ENCODE measurements at places on chromosomes 12 and 14.

DNA sequence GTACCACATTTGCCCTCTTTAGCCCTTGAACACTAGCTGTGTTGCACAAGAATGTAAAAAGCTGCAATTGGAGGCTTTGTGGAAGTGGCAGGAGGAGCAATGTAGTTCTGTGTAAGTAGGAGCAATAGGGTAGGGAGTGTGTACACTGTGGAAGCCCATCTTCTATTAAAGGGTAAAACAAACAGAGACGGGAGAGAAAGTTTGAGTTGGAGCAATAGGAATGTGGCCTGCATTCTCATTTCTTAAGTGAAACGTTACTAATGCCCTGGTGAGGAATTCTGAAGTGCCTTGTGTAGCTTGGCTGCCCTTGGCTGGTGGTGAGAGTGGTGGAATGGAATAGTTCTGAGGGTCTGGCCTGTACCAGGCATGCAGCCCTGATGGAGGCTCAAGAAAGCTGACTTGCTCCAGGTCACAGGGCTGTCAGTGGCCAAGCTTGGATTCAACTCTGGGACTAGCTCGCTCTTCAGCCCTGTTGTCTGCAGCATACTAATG, 38.8 kb upstream of the ATP23 start:
- DNase-seq: no peak

DNA sequence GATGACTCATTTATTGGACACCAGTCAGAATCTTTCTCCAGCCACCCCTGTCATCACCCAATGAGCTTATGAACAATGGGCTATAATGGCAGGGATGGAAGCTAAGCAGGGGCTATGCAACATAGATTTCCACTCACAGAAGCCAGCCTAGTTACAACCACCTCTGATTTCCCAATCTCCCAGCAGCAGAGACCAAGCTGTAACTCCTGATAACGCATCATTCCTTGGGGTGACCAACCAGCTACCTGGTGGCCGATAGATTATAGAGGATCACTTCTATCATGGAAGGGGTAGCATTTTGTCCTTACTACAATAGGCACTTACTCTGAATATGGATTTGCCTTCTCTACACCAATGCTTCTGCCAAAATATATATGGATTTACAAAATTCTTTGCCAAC, 302.3 kb upstream of the ATXN7L3B start:
- no peak for DNase-seq

- no peak for DNase-seq
Measured at GRCh38 chr12:4454315-4454860, 8.8 kb upstream of the FGF6 start.

- no peak for DNase-seq
Measured at GRCh38 chr14:29529418-29529817, 398.2 kb downstream of the PRKD1 start.

DNA sequence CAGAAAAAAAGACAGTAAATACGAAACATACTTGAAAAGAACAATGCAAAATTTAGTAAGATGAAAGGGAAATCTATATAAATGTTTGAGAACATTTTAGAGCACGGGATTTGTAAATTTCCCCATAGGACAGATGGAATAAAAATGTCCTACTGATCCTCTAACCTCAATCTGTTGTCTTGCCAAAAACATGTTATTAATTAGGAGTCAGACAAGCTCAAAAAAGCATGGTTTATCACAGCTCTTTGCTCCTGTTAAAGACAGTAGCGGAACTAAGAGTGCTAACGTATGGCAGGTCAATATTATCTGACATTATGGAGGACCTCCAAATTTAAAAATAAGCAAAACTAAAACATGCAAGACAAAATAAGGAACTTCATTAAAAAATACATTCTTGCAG, 12.9 kb downstream of the GMFB start:
- no peak for DNase-seq

DNA sequence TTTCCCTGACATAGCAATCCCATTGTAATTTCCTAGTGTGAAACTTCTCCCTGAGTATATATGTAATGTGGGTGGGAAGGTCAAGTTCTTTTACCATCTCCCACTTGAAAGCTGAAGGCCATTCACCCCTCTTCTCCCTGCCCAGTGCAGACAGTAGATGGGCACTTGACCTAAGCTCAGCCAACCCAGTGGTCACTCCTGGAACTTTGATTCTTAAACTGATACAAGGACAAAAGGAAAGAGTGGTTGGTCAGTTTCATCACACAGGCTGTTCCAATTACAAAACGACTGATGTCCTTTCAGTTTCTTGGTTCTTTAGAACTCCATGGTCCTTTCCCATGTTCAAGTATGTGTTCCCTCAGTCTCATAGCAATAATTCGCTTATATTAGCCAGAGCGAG, 8.4 kb upstream of the APOLD1 start:
- no peak for DNase-seq

DNA sequence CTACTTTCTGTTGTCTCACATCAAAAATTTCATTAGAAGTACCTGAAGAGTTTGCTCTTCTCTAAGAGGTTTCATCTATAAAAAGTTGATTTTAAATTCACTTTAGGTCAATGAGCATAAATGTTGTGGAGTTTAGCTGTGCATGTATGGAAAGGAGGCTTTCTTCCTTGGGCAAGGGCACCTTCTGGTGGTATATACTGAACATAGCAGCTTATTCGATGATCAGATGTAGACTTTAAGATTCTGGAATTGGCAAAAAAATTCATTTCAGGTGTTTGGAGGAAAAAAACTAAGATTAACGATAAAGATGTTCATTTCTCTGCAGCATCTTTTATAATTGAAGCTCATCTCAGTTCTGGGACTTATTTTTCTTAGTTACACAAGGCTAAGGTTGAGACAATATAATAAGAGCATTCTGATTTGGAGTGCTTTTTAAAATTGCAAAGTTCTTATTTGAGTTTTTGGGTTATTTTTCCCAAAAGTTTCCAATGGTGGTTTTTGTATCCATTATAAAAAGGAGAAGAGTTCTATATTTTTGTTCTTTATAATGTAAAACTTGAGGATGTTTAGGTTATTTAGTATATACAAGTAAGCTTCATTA, 46.8 kb downstream of the TMEM117 start:
- peak; percentile 14 for DNase-seq

- DNase-seq: peak; percentile 6
Measured at GRCh38 chr12:47821346-47821706, 1.6 kb upstream of the HDAC7 start.

- no peak for DNase-seq
Measured at GRCh38 chr12:98679611-98680005, 34.5 kb downstream of the APAF1 start.

DNA sequence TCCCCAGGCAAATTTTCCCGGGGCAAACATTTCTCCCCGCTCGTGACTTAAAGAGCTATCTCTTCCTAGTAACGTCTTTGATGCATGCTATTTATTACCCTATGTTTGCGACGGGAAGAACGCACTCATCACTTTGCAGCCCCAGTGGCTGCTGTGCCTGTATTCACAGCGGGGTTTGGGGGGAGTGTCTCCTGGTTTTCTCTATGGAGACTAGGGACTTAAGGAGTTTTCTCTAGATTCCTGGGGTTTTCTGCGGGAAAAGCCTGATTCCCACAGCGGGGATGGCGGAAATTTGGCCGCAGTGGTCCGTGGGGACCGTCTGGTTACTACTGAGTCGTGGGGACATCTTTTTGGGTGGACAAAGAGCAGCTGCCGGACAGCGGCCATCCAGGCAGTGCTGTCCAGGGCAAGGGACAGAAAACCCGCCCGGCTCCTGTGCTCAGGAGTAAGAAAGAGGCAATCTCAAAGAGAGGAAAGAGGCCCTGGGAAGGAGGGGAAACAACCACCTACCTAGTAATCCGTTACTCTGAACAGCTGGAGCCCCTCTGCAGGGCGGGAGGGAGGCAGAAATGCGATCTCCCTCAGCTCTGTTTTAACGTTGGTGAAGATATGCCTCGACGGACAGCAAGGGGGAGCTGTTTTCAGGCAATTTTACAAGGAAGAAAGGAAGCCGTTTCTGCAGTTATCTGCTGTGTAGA, 771 bp upstream of the AVPR1A start:
- DNase-seq: no peak

DNA sequence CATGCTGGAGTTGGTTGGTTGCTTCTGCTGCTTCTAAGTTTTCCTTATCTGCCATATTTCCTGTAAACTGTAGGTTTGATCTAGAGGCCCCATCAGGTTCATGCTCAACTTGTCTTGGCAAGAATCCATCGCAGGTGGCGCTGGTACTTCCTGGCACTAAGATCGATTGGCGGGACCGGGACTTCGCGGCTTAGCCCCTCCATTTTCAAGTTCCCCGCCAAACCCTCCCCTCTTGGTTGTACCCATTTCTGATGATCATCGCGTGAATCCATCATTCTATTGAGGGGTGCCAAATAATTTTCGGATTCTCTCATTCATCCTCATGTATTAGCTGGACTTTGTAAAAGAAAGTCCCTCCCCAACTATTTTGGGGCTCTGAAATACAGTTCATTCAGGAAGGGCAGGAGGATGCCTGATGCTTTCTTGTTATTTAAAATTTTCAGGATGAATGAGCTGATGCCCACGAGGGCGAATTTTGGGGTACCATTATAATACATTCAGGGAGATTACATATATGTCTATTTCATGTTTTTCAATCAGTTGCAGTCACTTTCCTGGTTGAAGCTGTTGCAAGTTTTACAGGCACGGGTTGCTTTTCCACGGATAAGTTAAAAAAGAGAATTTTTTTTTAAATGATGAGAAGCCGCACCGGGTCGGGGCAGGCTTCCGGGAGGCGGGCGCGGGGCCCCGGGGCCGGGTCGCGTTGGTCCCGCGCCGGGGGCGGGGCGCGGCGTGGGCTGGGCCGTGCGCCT, 395 bp upstream of the BRI3BP start:
- peak; percentile 88 for DNase-seq

- DNase-seq: no peak
Measured at GRCh38 chr12:13230500-13230899, 34.0 kb downstream of the EMP1 start.

GRCh38 chr14:68979021-68979721, at the start of gene ACTN1:
Gene ACTN1 (minus strand): TSS chr14:68979302. CDS start chr14:68979056, 246 bp downstream.
- peak; percentile 76 for DNase-seq

DNA sequence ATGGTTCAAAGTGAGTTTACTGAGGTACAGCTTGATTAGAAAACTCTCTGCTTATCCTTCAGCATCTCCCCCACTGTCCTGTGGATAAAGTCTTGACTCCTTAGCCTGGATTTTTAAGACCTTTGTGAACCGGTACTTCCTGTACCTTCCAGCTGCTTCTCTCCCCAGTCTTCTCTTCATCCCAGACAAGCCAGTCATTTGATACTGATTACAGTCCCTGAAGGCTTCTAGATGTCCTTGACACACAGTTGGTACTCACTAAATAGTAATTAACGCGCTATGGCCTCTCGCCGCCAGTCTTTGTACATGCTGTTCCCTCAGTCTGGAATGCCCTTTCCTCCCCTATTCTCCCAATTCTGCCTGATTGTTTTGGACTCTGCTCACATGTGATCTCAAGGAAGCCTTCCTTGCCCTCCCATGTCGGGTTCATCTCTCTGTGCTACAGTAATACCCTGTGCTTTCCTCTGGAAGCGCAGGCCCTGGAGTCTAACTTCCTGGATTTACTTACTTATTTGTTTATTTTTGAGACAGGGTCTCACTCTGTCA, 50.6 kb upstream of the PTGR2 start:
- DNase-seq: no peak

DNA sequence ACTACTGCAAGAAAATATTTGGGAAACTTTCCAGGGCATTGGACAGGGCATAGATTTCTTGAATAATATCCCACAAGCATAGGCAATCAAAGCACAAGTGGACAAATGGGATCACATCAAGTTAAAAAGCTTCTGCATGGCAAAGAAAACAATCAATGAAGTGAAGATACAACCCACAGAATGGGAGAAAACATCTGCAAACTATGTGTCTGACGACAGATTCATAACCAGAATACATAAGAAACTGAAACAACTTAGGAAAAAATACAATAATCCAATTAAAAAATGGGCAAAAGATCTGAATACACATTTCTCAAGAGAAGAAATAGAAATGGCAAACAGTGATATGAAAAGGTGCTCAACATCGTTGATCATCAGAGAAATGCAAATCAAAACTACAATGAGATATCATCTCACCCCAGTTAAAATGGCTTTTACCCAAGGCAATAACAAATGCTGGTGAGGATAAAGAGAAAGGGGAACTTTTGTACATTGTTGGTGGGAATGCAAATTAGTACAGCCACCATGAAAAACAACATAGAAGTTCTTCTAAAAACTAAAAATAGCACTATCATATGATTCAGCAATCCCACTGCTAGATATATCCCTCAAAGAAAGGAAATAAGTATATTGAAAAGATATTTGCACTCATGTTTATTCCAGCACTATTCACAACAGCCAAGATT, 33.8 kb upstream of the ATP2B1 start:
- no peak for DNase-seq

DNA sequence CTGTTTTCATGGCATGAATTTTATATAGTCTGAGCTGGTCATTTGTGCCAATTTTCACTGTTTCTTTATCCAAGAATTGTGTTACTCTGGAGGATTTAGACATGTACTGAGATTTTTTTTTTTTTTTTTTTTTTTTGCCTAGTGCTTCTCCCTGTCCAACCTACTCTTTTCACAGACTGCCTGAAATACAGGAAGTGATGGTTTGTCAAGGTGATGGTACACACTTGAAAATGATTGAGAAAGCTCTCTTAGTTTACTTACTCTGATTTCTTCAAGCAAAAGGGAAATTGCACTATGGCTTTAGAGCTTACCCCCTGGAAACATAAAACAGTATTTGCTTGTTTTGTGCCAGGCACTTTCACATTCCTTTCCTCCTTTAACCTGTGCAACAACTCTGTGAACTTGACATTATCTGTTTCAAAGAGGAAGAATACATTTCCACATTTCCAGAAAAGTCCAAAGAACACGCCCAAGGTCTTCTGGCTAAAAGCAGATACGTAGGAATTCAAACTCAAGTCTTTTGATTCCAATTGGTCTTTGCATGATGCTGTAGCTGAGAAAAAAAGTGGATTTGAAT, 181.1 kb downstream of the SLC15A5 start:
- no peak for DNase-seq

DNA sequence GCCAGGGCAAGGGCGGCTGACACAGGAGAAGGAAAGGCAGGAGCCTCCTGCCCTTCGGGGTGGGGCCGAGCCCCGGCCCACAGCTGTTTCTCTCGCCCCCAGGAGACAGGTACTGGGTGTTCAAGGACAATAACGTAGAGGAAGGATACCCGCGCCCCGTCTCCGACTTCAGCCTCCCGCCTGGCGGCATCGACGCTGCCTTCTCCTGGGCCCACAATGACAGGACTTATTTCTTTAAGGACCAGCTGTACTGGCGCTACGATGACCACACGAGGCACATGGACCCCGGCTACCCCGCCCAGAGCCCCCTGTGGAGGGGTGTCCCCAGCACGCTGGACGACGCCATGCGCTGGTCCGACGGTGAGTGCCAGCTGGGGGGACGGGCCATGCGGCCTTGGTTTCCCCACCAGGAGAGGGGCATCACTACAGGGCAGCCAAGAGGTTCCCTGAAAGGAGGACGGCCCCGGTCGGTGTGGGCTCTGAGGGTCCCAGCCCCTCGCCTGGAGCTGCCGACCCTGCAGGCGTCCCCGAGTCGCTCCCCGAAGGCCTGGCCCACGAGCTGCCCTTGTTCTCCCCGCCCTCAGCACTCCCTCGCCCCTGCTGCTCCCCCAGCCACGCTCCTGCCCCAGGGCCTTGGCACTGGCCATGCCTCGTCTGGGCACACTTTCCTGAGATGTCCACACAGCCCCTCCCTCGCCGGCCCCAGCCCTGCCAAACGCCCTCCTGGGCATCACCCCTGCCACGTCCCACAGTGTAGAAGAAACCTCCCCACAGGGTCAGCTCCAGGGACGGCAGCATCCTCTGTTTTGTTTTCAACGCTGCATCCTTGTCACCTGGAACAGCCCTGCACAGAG, 21.7 kb downstream of the MMP17 start:
- DNase-seq: no peak

- no peak for DNase-seq
Measured at GRCh38 chr12:52181746-52182145, 10.1 kb downstream of the KRT80 start.

GRCh38 chr12:110028323-110028722, 20.0 kb downstream of the C12orf76 start:
- DNase-seq: no peak

Data from activated naive CD4-positive, alpha-beta T cell treated with anti-CD3 and anti-CD28 coated beads, Interleukin-2, amount 50 U/mL, for 16 hours (primary cell).